ENCODE measurements at places on chromosomes 13 and 19. TPM values are rescaled to one million over a fixed set of nuclear protein-coding genes. Genes with fewer than 3 reads are reported as not detected.

The ZNF665 gene
- polyA plus RNA-seq: 5.7 TPM

The PCDH9 gene
- 13.4 TPM for polyA plus RNA-seq

The SPTBN4 gene
- 1.8 TPM for polyA plus RNA-seq

The PNMA8B gene
- polyA plus RNA-seq: 3.8 TPM

The OVOL3 gene
- not detected for polyA plus RNA-seq

The ATP12A gene
- 17.9 TPM for polyA plus RNA-seq

The IGFL1 gene
- polyA plus RNA-seq: not detected

The FCAR gene
- 0.24 TPM for polyA plus RNA-seq

The CD209 gene
- 1.4 TPM for polyA plus RNA-seq

The GGN gene
- 0.31 TPM for polyA plus RNA-seq

The FAM216B gene
- polyA plus RNA-seq: not detected

The CGB3 gene
- not detected for polyA plus RNA-seq

The DACH1 gene
- 121 TPM for polyA plus RNA-seq

The ZNF442 gene
- polyA plus RNA-seq: 8.4 TPM

The TUBA3C gene
- not detected for polyA plus RNA-seq

The CEACAM16 gene
- not detected for polyA plus RNA-seq

The FRY gene
- polyA plus RNA-seq: 59.8 TPM

The EXOC3L2 gene
- 7.0 TPM for polyA plus RNA-seq

The KCNC3 gene
- polyA plus RNA-seq: 23.8 TPM

The RNASEH2B gene
- polyA plus RNA-seq: 69.9 TPM

The HIPK4 gene
- polyA plus RNA-seq: 0.16 TPM

The CACNG8 gene
- 0.17 TPM for polyA plus RNA-seq

The DCT gene
- polyA plus RNA-seq: 0.28 TPM

The FTL gene
- 2,584 TPM for polyA plus RNA-seq

The VSTM2B gene
- polyA plus RNA-seq: 0.17 TPM

The PLIN5 gene
- polyA plus RNA-seq: 3.2 TPM

The PRODH2 gene
- 24.1 TPM for polyA plus RNA-seq

The CFAP97D2 gene
- polyA plus RNA-seq: 9.5 TPM

The PSG2 gene
- not detected for polyA plus RNA-seq

The ZNF776 gene
- polyA plus RNA-seq: 38.1 TPM

The CTXN1 gene
- polyA plus RNA-seq: 10.0 TPM

The SPACA4 gene
- not detected for polyA plus RNA-seq

The TNNT1 gene
- 2.1 TPM for polyA plus RNA-seq

The ZNF417 gene
- 23.3 TPM for polyA plus RNA-seq

The HAUS8 gene
- polyA plus RNA-seq: 11.9 TPM

The CEBPA gene
- 3.7 TPM for polyA plus RNA-seq

The GPR12 gene
- not detected for polyA plus RNA-seq

The OBI1 gene
- polyA plus RNA-seq: 24.9 TPM

The GDF15 gene
- 5.2 TPM for polyA plus RNA-seq

The POLR2E gene
- 128 TPM for polyA plus RNA-seq
